ENCODE measurements at places on chromosomes 7 and 10.

DNA sequence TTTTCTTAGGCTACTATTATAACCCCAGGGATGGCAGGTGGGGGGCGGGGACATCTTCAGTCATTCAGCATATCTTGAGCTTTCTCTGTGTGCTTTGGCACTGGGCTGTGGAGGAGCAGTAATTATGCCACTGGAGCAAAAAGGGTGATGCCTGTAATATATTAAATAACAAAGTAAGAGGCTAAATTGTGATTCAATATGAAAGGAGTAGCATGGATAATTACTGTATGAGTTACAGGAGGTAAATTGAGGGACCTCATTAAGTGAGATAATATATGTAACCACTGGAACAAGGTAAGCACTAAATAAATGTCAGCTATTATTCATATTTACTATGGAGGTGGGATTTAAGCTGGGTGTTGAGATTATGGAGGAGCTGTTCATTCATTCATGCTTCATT lies 3.3 kb upstream of the STN1 start:
- DNase-seq = no peak

DNA sequence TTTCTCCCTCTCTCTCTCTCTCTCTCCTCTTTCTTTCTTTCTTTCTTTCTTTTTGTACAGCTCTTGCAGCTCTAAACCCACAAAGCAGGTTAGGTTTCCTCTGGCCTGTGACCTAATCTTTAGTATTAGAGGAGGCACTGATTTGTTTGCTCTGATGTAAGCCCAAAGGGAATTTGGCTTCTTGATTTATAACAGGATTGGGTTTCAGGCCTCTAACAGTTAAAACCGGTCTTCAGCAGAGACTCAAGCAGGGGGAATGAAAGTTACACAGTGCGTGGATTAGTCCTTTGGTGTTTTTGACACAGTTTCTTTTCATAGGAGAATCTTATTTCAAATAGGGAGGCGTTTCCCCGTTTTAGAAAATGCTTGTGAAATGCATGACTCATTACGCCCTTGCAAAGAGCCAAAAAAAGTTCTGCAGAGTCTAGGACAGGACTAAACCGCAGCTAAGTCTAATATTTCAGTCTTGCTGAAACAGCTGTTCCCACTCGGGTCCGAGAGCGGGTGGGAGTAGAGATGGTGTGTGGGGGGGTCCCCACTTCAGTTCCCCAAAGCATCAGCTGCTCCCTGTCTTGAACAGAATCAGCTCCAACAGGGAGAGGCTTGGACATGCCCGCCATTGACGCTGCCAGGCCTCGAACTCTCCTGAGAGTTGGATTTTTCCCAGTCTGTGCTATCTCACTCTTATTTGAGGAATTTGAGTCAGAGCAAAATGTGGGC lies 296.5 kb upstream of the PITRM1 start:
- peak; percentile 79 for DNase-seq

- DNase-seq = no peak
Measured at GRCh38 chr7:3399858-3400257, 98.8 kb downstream of the SDK1 start.

- peak; percentile 0 for DNase-seq
Measured at GRCh38 chr7:106344211-106344610, 59.4 kb upstream of the NAMPT start.

- DNase-seq = no peak
Measured at GRCh38 chr10:110269374-110270318, 35.1 kb downstream of the SMNDC1 start.

DNA sequence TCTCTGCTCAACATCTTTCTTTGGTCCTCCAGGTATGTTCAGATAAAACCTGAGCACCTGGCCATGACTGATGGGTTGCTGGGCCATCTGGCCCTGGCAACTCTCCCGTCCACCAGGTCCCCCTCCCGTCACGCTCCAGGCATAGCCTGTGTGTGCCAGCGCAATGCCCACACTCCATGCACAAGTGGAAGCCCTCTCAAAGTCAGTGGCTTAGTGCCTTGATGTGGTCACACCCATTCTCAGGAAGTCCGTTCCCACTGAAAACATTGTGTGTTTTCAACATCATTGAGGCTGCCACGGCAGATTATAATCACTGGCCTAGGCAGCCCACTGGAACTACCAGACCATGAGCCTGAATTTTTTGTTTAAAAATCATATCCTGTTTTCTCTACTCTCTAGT lies 170.6 kb upstream of the LANCL2 start:
- DNase-seq = no peak

All from AG08395 (cell line).